ENCODE measurements at places on chromosomes 2 and 18.
A peak's percentile ranks its signal among the peaks of the same experiment; 100 is the strongest.

DNA sequence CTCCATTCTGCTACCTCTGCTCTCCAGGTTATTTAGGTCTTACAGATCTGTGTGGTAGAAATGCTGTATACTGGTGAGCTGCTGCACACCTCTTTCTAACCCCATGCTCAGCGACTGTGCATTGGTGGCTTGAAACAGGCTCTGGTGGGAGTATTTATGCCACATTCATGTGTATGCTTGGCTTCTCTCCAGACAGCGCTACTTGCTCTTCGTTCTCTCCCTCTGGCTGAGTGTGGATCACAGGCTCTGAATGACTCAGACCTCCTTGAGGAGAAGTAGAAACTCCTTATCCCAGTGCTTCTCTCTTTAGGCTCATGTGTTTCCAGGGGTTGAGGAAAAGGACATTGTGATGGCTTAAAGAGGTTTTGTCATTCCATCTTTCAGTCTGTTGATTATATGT lies 54.9 kb downstream of the FHOD3 start:
- DNase-seq: no peak

GRCh38 chr18:33612632-33613031 lies 34.6 kb downstream of the ASXL3 start:
- DNase-seq: no peak

DNA sequence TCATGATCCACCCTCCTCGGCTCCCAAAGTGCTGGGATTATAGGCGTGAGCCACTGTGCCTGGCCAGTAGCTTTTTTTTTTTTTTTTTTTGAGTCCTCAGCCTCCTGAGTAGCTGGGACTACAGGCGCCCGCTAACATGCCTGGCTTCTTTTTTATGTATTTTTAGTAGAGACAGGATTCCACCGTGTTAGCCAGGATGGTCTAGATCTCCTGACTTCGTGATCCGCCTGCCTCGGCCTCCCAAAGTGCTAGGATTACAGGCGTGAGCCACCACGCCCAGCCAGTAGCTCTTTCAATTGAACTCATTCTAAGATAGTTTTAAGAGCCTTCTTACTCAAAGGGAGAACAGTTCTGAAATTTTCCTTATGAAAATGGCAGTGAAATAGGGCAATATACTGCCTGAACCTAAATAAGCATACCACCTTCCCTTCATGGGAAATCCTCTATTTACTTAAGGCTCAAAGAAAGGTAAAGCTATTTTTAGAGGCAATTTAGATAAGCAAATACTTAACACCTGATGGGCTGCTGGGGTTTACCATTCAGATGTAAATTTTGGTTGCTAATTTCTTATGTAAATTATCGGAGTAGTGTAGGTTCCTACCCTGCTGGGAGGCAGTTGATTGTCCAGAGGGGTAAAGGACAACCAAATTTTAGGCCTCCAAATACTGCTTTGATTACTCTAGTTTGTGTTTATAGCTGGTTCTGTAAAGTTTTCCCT lies 144.7 kb downstream of the GREB1L start:
- DNase-seq: no peak

DNA sequence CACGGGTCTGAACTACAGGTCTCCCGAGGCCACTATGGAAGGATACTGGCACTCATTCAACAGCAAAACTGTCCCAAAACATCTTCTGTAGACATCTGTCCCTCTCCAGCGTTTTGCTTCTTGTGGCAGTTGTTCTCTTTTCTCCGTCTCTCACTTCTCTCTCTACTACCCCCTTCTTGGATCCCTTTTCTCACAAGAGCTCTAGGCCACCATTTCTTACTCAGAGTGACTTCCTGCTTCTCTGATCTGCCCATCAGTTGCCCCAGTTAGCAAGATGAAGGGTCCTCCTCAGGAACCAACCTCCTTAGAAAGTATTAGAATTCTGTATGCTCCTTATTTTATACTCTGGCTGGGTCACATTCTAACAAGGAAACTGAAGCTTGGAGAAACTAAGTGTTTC lies 32.6 kb downstream of the BCL2 start:
- DNase-seq: no peak

GRCh38 chr18:58544179-58544578 lies 84.7 kb downstream of the ALPK2 start:
- no peak for DNase-seq

- DNase-seq: no peak
Measured at GRCh38 chr18:23398401-23398800, 54.7 kb upstream of the RIOK3 start.

GRCh38 chr18:40577239-40577980 lies 1377.6 kb upstream of the PIK3C3 start:
- DNase-seq: no peak

GRCh38 chr2:166766220-166766619 lies 122.1 kb upstream of the XIRP2 start:
- no peak for DNase-seq

GRCh38 chr2:203021991-203022390 lies 7.3 kb downstream of the NBEAL1 start:
- DNase-seq: no peak

- peak; percentile 10 for DNase-seq
Measured at GRCh38 chr2:112183327-112184025, 45.3 kb downstream of the FBLN7 start.

DNA sequence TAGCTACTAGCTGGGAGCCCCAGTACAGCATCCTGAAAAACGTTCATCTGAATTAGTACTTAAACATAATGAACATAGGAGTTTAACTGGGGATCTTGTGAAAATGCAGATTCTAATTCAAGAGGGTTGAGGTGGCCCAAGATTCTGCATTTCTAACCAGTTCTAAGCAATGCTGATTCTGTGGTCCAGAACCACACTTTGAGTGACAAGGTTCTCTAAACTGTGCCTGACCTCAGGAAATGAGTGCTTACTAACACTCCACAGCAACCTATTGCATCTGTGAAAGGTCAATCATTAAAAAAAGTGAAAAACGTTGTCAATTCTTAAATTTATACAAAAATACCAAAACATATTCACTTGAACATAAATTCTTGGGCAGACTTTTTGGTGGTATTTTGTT lies 157.1 kb upstream of the ZFP36L2 start:
- DNase-seq: no peak

- DNase-seq: no peak
Measured at GRCh38 chr2:105578166-105578565, 166.5 kb upstream of the NCK2 start.

- no peak for DNase-seq
Measured at GRCh38 chr2:223771475-223771874, 65.9 kb downstream of the AP1S3 start.
